ENCODE measurements at places on chromosomes 12 and 14.

GRCh38 chr12:58252914-58253313 lies 311.5 kb downstream of the ATP23 start:
- no peak for DNase-seq

DNA sequence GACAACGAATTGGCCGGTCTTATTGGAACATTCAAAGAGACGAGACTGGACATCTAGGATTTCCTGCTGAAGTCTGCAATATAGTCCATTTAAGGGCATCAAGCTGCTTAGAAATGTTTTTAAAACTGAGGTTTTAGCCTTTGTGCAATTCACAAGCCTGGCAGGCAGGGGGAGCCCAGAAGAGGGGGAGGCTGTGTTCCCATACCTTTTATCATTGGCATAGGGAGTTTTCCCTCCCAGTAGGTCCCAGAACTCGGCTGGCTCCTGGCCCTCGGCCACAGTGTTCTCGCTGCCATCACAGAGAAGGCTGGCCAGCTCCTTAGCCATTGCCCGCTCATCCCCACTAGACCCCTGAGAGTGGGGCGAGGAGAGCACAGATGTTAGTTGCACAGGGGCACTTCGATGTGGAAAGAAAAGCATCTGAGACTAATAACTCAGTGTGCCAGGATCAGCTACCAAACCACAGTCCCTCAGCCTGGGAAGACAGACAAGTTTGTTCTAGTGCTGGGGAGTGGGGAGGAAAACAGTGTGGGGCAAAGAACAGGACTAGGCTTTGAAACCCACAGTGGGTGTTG lies 15.1 kb downstream of the AVIL start:
- no peak for DNase-seq

- DNase-seq = no peak
Measured at GRCh38 chr12:94941440-94941862, 62.0 kb downstream of the NDUFA12 start.

DNA sequence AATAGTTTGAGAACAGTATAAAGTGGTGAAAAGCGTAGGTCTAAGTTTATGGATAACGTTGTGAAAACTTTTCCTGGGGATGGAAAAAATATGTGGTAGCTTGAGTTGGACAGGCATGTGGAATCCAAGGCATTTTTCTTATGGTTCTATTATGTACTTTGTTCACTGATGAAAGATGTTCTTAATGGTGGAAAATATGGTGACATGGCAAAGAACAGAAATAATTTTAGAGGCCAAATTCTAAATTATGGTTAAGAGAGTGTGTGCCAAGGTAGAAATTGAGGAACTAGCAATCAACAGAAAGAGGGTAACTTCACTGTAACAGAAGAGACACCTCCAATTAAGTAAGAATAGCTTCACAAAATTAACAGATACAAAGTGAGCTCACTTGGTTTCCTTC lies 427.8 kb downstream of the SLC6A15 start:
- DNase-seq = no peak

GRCh38 chr12:42990387-42990786 lies 400.8 kb upstream of the PRICKLE1 start:
- DNase-seq = no peak

- no peak for DNase-seq
Measured at GRCh38 chr12:49465132-49465531, 73.7 kb upstream of the KCNH3 start.

DNA sequence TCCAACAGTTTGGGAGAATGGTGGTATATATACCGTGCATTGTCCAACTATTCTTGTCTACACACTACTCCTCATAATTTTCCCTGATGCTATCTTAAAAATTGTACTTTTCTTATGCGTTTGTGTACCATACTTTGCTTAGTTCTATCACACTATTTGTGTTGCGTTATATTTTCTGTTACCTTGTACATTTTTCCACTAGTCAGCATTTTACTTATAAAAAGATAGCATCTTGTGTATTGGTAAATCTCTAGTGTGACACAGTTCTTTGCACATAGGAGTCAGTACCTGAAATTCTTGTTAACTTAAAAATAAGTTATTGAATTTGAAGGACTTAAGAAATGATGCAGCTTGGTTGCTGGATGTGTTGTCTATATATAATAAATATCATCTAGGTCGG lies 201.8 kb upstream of the LMO3 start:
- no peak for DNase-seq

DNA sequence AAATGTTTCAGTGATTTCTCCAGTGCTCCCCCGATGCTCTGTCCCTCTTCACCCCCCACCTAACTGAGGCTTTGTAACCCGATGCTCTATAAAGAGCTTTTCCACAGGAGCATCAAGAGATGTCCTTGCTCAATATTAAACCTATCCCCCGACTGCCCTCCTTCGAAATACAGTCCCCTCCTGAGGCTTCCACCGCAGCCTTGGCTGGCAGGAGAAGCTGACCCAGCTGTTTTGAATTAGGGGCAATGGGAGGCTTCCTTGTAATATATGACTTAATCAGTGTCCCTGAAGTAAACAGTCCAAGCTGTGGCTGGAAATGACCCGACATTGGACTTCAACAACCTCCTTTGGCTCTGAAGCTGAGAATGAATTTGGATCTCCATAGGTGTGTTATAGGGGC lies 62.4 kb downstream of the TMEM30B start:
- no peak for DNase-seq

DNA sequence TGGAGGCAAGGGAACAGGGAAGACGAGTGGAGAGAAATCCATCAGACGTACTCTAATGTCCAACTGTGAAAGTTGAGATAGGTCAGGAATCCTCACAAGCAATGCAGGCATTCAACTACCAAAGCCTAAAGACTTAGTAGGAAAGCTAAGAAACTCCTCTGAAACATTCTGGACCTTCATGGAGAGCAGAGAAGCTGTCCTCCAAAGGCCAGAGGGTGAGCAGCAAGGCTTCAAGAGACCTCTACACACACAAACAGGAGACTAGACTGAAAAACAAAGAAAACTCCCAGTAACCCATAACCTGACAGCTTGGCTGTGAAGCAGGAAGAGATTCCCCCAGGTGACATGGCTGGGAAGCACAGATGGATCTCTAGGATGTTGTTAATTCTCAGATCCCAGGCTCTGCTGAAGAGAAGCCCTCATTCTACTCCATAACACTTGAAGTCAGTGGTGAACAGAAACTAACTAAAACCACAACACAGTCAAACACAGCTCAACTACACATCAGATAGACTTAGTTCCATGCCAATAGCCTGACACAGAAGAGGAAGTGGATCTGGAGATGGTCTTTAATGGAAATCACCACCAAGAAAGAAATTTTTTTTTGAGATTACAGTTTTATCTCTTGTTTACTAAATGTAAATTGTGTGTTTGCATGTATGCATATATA lies 23.2 kb upstream of the LYZ start:
- no peak for DNase-seq

DNA sequence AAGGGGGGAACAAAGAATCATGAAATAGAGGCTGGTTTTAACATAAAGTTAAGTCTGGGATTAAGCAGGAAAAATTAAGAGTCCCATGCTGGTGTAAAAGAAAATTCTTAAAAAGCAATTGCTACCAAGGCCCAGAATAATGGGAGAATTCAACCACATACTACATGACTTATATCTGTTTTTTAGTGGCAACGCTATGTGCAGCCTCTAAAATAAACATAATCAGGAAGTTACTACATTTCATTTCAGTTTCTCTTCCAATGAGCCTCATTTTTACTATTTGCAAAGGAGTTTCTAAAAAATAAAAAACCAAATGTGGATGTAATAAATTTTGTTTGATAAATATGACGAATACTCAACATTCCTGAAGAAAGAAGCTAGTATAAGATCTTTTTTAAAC lies 58.1 kb downstream of the CPNE8 start:
- DNase-seq = no peak

DNA sequence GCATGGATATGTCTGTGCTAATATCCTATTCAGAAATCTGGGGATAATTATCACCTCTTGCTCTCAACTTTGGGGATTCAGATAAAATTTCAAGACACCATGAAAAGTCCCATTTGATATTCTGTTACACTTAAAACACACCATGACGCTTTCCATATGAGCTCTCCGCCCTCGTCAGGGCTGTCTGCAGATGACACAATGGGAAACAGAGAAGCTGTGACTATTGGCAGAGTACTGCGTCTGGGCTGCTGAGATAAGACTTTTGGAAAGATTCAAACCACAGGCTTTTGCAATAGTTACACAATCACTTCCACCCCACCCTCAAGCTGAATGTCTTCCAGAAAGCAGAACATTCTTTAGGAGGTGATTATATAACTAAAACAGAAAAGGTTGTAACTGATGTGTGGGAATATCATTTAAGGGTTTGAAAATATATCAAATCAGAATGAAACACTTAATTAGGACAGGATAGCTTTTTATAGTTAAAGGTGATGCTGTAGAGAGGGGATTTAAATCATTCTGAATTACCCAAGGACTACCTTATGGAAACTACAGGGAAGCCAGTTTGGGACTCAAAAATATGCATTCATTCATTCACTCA lies 75.3 kb upstream of the TMPO start:
- DNase-seq = no peak

DNA sequence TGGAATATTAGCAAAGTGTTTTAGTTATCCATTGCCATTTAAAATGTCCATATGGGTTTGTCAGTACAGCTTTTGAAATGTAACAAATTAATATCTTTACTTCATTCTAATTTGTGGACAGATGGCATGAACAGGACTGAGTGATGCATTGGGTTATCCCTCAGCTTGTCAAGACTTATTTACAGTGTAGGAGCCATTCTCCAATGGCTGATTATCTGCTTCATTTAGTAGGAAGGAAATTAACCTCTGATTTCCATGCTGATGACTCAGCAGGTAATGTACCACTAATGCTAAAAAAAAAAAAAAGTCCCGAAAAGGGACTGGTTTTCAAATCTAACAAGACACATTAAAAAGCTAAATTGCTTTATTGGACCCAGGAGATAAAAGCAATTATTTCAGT lies 1149.0 kb upstream of the USP15 start:
- no peak for DNase-seq

- no peak for DNase-seq
Measured at GRCh38 chr12:2544230-2544629, 250.5 kb upstream of the FKBP4 start.

- no peak for DNase-seq
Measured at GRCh38 chr14:77106666-77107065, 8.6 kb downstream of the CIPC start.

DNA sequence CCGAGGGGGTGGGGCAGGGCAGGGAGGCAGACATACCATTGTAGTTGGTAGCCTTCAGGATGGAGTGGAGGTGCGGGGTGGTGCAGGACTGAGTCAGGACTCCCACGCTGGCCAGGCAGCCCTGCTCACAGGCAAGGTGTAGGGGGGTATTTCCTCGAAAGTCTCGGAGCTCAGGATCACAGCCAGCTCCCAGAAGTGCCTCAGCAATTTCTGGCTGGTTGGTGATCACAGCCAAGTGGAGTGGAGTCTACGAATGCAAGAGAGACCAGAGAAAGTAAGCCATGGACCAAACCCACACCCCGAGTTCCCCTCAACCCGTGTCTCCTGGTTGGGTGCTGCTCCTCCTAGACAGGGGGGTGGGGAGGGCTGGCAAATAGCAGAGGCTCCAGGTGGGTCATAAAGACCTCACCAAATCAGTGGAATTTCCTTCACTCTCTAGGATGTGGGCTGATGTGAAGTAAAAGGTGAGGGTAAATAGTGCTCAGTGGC lies 1.4 kb downstream of the NFKBIA start:
- no peak for DNase-seq

DNA sequence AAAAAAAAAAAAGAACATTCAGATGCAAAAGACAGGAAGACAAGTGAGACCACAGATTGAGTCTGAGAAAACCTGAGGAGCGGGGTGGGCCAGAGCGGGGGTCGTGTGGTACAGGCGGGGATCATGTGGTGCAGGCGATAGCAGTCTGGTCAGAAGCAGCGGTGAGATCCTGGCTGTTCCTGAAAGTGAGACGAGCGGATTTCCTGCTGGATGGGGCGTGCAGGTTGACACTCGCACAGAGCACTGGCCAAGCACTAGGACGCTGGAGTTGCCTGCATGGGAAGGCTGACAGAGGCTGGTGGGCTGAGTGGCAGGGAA lies 35.7 kb downstream of the CDC42BPB start:
- no peak for DNase-seq

DNA sequence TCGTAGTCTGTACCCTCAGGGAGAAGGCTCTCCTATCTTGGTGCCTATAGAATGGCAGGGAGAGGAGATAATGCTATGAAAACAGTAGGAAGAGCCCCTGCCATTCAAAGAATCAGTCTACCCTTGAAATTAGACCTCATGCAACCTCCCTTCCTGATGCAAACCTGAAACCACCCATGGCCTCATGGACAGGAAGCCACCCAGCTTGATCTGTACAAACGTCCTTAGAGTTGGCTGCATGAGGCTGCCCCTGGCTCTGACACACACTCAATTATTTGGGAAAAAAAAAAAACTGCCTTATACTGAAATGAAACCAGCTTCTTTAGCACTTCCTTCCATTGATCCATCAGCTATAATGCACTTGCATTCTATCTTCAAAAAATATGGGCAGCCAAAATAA lies 116.6 kb upstream of the BCL2L14 start:
- DNase-seq = no peak

GRCh38 chr14:35338731-35339405 lies 46.7 kb downstream of the PSMA6 start:
- no peak for DNase-seq

GRCh38 chr12:46390304-46390703 lies 17.7 kb upstream of the SLC38A2 start:
- no peak for DNase-seq

GRCh38 chr12:26122061-26122680 lies 2.7 kb downstream of the BHLHE41 start:
- no peak for DNase-seq

DNA sequence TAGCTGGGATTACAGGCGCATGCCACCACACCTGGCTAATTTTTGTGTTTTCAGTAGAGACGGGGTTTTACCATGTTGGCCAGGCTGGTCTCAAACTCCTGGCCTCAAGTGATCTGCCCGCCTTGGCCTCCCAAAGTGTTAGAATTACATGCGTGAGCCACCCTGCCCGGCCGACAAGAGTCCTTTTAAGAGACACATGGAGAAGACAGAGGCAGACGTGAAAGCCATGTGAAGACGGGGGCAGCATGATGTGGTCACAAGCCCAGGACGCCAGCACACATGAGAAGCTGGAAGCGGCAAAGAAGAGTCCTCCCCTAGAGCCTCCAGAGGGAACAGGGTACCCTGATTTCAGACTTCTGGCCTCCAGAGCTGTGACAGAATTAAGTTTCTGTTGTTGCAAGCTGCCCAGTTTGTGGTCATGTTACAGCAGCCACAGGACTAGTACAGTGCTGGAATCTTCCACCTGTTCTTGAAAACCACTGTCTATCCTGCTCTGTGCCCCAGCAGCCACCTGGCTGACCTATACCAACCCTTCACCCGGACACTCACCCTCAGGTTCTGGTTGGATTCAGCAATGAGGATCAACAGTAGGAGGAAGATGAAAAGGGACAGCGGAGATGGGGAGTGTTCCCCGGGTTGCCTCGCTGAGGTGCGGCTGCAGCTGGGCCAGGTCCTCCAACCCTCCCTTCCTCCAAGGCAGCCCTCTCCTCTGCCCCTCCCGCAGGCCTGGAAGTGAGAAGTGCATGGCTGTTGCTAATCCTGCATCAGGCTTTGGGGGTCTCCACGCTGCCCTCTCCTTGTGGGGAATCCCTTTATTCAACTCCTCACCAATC lies 16.9 kb downstream of the VPS37B start:
- no peak for DNase-seq

Measured in stimulated activated CD8-positive, alpha-beta memory T cell treated with anti-CD3 and anti-CD28 coated beads, Interleukin-15, amount 100 ng/mL, for 24 hours (primary cell).